Endothelial cell of umbilical vein (primary cell): ENCODE measurements at places on chromosomes 4 and X. TPM values are rescaled to one million over a fixed set of nuclear protein-coding genes. Genes with fewer than 3 reads are reported as not detected.

The THAP6 gene
- total RNA-seq: 6.8 and 8.0 TPM in 2 replicates

The FGG gene
- total RNA-seq: not detected in 2 replicates

The FAM156B gene
- total RNA-seq: 10.8 and 16.7 TPM in 2 replicates

The MAD2L1 gene
- 35.4 and 41.4 TPM in 2 replicates for total RNA-seq

The SLC34A2 gene
- not detected in 2 replicates for total RNA-seq

The MAGEA9B gene
- total RNA-seq: not detected in 2 replicates

The MGAT4D gene
- total RNA-seq: not detected in 2 replicates

The CCSER1 gene
- total RNA-seq: 0.92 and 1.8 TPM in 2 replicates
